ENCODE measurements at places on chromosomes 5 and 9.

DNA sequence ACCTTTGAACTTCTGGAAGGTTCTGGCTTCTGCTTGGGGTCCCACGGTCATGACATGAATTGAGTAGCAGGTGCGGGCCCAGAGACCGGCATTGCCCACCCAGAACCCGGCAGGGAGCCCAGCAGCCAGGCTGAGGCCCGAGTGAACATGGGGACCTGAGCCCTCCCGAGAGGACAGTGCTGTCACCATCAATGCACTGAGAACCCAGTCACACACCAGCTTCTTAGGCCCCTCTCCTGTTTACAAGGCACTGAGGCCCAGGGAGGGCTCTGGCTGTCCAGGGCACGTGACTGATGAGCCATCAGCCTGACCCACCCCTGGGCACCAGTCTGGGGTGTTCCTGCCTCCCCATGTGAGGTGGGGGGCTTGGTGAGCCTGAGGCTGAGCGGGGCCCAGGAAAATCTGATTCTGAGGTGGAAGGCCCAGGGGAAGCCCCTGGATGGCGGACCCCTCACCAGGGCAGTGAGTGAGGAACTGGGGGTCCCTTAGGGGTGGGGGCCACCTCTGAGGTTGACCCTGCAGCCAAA, 60.3 kb upstream of the RNU6ATAC start:
- no peak for DNase-seq

- no peak for DNase-seq
Measured at GRCh38 chr9:69582544-69583297, 89.5 kb downstream of the APBA1 start.

- no peak for DNase-seq
Measured at GRCh38 chr5:141902015-141902814, 21.5 kb upstream of the DELE1 start.

DNA sequence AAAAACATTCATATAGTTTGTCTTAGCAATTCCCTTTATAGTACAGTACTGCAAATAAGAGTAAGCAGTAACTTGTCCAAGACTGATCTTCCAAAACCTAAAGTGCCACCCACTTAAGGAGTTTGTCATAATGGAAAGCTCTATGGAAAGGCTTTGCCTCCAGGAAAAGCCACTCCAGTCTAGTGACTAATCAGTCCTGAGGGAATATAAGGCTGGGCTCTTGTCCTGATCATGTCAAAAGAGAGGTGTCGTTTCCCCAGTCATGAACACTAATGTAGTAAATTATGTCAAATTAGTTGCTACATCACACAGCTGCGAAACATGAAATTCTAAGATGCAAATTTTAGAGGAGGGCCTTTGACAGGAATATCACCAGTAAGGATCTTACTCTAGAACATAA, 271.6 kb downstream of the GABRB2 start:
- DNase-seq = no peak

- DNase-seq = no peak
Measured at GRCh38 chr9:19000133-19000532, 32.9 kb downstream of the SAXO1 start.

GRCh38 chr9:8895861-8896224, 1096.3 kb upstream of the DMAC1 start:
- no peak for DNase-seq

DNA sequence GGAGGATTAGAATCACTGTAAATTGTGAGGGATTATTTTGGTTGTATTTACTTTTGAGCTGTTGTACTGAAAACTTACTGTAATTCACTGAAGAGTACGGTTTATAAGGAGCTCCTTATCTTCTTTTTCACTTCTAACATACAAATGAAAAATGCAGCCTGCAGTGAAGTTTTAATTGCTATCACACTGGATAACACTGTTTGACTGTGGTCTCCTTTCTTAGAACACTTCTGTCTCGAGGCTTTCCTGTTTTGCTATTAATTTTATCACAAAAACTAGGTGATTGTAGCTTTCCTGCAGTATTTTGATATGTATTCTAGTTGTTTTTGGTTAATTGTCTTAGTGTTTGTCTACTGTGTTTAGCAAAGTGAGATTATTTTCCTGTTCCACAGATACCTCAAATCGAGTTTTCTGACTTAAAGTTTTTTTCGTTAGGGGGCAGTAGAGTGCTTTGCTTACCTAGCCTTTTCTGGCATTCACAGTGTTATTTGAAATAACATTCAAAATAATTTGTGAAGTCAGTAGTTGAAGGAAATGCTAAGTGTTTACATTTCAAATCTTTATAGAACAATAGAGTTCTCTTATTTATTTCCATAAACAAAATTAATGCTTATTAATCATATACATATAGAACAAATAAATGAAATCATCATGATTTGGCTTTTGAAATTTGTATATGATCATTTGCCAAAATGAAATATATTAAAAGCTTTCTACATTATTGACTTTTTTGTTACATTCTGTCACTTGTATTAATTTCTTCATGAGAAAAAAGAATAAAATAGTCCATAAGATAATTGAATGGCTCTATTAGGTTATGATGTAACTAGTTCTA, 52.9 kb downstream of the COMMD10 start:
- DNase-seq = no peak

DNA sequence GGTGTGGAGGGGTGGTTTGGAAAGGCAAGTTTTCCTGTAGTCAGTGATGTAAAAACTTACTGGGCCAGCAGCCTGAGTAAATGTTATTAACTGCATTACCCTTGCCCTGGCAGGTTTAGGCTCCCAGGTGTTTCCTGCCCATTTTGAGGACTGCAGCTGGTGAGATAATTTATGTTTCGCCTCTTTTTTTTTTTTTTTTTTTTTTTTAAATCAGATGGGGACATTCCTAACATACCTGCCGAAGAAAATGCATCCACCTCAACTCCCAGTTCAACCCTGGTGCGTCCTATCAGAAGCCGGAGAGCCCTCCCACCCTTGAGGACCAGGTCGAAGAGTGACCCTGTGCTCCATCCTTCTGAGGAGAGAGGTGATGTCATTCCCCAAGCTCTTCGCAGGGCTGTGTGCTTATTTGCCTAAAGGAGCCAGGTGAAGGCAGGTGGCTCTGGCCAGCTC, 60.6 kb downstream of the ENTREP1 start:
- DNase-seq = no peak

DNA sequence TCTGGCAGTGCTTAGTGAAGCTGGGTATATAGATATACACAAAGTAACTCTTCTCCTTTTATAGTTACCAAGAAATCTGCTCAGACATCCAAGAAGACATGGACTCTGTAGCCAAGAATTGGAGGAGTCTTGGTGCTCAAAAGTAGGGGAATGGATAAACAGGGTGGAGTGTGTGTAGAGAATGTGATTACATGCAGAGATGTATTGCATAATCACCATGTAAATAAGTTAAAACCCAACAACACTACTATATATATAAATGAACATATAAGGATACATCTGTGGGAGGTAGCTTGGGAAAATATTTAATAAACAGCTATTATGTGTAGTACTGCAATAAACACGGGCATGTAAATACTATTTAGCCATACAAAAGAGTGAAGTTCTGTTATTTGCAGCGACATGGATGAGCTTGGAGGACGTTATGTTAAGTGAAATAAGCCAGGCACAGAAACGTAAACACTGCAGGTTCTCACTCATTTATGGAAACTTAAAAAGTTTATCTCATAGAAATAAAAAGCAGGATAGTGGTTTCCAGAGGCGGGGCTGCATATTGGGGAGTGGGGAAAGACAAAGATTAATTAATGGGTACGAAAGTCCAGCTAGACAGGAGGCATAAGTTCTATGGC, 207.5 kb downstream of the TENT4A start:
- no peak for DNase-seq

GRCh38 chr5:178155065-178155464, 1.4 kb upstream of the NHP2 start:
- no peak for DNase-seq
